Activated naive CD4-positive, alpha-beta T cell treated with anti-CD3 and anti-CD28 coated beads, Interleukin-2, amount 10 ng/mL, durations not matched to agents 7 days and 5 days (primary cell): ENCODE measurements at places on chromosomes 13 and 19.

GRCh38 chr19:10227026-10227971, 3.8 kb downstream of the S1PR2 start:
- no peak for DNase-seq
- no peak overlapping the region for H3K4me3 ChIP-seq
- H3K4me1 ChIP-seq: peaks cover 10% of the 10 kb centered on the region
- H3K27me3 ChIP-seq: peaks cover 20% of the 10 kb centered on the region
- no peaks in the 10 kb centered on the region for H3K36me3 ChIP-seq
- no peak overlapping the region for H3K27ac ChIP-seq

GRCh38 chr13:64130171-64130570, 2714.5 kb upstream of the PCDH20 start:
- no peak for DNase-seq
- no peaks in the 10 kb centered on the region for H3K27me3 ChIP-seq
- no peak overlapping the region for H3K4me3 ChIP-seq
- H3K27ac ChIP-seq: no peak overlapping the region

GRCh38 chr13:102311901-102312300, 89.9 kb downstream of the FGF14 start:
- no peak for DNase-seq
- H3K27ac ChIP-seq: no peak overlapping the region
- H3K4me3 ChIP-seq: no peak overlapping the region
- H3K36me3 ChIP-seq: no peaks in the 10 kb centered on the region
- H3K4me1 ChIP-seq: no peaks in the 10 kb centered on the region

GRCh38 chr13:66071029-66071428, 1159.1 kb downstream of the PCDH9 start:
- H3K27me3 ChIP-seq: no peaks in the 10 kb centered on the region
- H3K4me1 ChIP-seq: no peaks in the 10 kb centered on the region
- H3K27ac ChIP-seq: no peak overlapping the region
- H3K4me3 ChIP-seq: no peak overlapping the region
- no peaks in the 10 kb centered on the region for H3K36me3 ChIP-seq

DNA sequence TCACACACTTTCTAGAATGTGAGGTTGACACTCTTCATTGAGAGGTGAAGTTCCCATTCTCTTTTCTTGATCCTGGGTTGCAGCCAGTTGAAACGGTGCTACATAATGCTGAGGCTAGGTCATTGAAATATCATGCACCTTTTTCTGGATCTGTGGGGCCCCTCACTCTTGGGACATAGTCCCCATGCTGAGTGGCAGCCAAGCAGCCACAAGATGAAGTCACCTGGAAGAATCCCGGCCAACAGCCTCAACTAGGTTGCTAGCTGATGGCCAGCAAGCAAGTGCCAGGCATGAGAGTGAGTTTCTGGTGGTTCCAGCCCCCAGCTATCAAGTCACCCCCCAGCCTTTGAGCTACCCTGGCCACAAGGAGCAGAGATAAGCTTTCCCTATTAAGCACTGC, 148.5 kb upstream of the TSHZ3 start:
- H3K4me1 ChIP-seq: no peaks in the 10 kb centered on the region
- H3K4me3 ChIP-seq: no peak overlapping the region
- H3K36me3 ChIP-seq: no peaks in the 10 kb centered on the region
- no peak overlapping the region for H3K27ac ChIP-seq
